CD4-positive, alpha-beta memory T cell (primary cell): ENCODE measurements at places on chromosomes 13 and 19. TPM values are rescaled to one million over a fixed set of nuclear protein-coding genes. Genes with fewer than 3 reads are reported as not detected.

DNA sequence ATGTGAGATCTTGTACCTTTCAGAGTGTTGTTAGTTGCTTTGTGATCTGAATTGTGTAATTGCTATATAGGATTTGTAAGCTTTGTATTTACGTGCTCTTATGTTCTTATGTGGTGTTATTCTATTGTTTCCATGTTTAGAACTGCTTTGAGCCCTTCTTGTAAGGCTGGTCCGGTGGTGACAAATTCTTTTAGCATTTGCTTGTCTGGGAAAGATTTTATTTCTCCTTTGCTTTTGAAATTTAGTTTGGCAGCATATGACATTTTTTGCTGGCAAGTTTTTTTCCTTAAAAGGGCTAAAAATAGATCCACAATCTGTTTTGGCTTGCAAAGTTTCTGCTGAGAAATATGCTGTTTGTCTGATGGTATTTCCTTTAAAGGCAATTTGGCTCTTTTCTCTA, 1089.2 kb upstream of the PCDH9 start:
- no peak for DNase-seq

DNA sequence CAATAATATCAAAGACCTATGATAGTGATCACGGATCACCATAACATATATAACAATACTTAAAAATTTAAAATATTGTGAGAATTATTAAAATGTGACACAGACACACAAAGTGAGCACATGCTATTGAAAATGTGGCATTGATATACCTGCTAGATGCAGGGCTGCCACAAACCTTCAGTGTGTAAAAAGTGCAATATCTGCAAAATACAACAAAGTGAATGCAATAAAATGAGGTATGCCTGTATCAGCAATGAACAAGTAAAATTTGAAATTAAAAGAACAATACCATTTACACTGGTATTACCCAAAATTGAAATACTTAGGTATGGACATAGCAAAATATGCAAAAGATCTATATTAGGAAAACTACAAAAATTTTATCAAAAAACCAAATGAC, 1217.8 kb upstream of the PCDH20 start:
- DNase-seq: no peak

Gene MIR17HG
- 0.71 TPM for polyA plus RNA-seq

Gene LRRC4B
- not detected for polyA plus RNA-seq

Gene DOCK6
- not detected for polyA plus RNA-seq

- DNase-seq: no peak
These were observed 15.8 kb downstream of the GPR180 start for GRCh38 chr13:94617389-94618000.

Gene TDRD12
- polyA plus RNA-seq: 0.20 TPM

Gene IGFL2
- 0.28 TPM for polyA plus RNA-seq

DNA sequence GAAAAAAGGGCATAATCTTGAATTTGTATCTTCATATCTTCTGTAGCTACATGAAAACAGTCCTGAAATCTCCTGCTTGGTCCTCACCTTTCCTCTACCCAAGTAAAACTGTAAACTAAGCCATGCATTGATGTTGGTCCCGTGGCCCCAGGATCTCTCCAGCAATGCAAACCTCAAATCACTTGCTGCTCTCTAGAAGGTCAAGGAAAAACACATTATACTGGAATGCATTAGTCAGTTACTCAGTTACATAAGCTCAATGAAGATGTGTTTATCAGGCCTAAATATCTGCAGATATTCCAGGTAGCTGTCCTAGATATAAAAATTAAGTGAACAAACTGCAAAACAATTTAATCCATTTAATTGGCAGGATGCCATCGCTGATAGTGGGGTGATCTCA, 261.8 kb downstream of the ABCC4 start:
- no peak for DNase-seq

GRCh38 chr13:73556902-73557301, 498.1 kb downstream of the KLF5 start:
- DNase-seq: no peak

Gene RABAC1
- polyA plus RNA-seq: 256 TPM

DNA sequence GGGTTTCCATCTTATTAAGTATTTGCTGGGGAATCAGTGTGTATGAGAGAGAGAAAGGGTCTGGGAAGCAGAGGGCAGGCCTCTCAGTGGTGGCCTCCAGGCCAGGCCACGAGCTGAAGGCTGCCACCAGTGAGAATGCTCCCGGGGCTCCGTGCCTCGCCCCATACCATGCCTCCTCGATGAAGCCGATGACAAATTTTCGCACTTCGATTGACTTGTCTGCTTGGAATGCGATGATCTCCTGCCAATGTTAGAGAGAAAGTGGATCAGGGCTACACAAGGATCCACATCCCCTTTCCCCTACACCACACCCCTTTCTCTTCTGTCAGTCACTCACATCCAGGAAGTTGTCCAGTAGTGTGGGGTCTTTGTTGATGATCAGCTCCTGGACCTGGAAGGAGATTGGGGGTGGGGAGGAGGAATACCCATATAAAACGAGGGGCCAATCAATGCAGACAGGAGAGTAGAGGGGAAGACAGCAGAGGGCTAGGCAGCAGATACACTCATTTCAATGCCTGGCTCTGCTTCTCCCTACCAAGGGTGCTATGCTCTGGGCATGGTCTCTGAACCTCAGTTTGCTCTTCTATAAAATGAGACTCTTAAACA, 10.7 kb downstream of the SYMPK start:
- DNase-seq: no peak

Gene ZNF566
- polyA plus RNA-seq: 10.9 TPM

Gene TUBA3C
- polyA plus RNA-seq: not detected

GRCh38 chr19:4096049-4096892, 27.7 kb downstream of the MAP2K2 start:
- DNase-seq: no peak
